ENCODE measurements at places on chromosomes 4 and X.
A peak's percentile ranks its signal among the peaks of the same experiment; 100 is the strongest.

DNA sequence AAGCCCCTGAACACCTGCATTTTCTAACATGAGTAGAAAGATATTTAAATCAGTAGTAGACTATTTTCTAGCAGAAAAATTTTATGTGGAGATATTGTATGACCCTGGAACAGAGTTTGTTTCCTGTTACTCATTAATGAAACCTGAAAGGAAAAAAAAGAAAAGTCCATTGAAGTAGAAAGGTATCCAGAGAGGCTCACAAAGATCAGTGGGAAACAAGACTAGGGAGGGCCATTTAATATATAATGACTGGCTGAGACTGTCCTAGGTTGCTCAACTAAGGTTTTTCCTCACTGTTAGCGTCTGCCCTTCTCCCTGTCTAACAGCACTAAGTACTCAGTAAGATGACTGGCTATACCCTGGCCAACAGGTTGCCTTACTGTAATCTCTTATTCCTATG is 788.6 kb downstream of the GLUD2 start:
- DNase-seq = no peak

DNA sequence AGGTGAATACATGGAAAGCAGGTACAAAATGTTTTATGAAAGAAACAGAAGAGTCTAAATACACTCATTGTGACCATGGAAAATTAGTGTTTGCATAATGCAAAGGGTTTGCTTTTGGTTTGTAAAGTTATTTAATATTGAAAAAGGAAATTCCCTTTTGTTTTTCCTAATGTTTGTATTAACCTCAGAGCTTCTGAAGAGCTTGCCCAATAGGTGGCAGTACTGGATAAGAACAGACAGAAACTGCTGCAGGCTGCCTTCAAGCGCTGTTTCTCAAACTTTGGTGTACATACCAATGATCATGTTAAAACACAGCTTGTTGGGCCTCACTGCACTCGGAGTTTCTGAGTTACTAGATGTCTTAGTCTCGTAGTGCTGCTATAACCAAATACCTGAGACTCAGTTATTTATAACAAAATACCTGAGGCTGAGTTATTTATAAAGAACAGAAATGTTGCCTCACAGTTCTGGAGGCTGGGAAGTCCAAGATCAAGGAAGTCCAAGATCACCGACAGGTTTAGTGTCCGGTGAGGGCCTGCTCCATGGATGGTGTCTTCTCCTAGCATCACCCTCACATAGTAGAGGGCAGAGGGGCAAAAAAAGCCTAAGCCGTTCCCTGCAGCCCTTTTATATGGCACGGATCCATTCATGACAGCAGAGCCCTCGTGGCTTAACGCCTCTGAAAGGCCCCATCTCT is 54.2 kb downstream of the SUPT20HL2 start:
- DNase-seq = peak; percentile 59

DNA sequence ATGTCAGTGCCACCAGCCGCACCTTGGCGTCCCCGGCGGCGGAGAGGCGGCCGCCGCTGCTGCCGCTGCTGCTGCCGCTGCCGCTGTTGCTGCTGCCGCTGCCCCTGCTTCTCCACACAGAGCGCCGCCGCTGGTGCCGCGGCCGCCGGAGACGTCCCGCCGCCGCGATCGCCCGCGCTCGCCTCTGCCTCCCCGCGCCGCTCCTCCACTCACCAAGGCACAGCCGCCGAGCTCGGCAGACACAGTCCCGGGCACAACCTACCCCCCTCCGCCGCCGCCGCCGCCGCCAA is at the start of gene PPP3CA:
Gene PPP3CA (minus strand): TSS at position 260 of the 290 bp plus-strand sequence.
- DNase-seq = no peak

DNA sequence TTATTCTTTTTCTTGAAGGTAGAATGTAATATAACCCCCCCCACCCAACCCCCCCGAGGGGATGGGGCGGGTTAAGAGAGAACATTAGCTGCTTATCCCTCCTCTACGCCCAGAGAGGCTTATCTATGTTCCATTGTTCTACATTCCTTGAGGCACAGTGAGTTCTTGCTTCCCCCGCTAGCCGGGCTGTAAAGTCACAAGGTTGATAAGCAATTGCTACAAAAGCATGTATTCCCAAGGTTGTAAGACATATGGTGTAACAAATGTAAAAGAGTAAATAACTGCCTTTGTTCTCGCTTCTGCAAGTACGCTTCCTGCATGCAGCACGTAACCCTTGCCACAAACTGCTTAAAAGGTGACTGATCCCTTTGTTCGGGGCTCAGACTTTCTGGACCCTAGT is 8.2 kb downstream of the DCAF8L2 start:
- no peak for DNase-seq

DNA sequence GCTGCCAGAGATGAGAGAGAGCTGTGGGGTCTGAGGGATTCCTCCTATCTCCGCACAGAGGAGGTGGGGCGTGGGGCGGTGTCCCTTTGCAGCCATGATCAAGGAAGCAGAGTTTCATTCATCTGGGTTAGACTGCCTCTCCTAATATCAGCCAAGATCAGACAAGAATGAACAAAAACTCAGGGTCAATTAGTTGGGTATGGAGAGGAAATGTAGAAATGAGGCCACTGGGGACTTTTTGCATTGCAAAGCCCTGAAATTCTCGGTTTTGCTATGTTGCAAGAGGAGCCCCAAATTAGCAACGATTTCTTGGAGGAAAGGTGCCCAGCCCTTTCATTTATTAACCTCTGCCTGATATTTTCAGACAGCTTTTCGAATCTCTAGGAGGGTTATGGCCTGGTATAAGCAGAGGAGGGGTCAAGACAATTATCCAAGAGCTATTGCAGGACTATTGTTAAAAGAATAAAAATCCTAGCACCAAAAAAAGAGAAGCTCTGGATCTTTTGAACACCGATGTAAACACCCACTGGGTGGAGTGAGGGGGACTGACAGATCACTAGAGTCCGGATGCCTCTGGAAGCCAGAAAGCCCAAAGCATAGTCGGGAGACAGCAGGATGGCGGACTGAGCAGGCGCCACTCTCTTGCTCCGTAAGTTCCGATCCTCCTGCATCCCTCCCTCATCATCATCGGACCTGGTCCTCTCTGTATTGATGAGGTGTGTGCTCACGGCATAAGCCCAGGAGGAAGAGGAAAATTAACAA is 34.4 kb upstream of the ACSL1 start:
- DNase-seq = peak; percentile 79

GRCh38 chr4:17780501-17781299 is 721 bp downstream of the FAM184B start:
- DNase-seq = no peak

GRCh38 chrX:103012945-103013344 is 51.0 kb downstream of the BEX1 start:
- DNase-seq = no peak

DNA sequence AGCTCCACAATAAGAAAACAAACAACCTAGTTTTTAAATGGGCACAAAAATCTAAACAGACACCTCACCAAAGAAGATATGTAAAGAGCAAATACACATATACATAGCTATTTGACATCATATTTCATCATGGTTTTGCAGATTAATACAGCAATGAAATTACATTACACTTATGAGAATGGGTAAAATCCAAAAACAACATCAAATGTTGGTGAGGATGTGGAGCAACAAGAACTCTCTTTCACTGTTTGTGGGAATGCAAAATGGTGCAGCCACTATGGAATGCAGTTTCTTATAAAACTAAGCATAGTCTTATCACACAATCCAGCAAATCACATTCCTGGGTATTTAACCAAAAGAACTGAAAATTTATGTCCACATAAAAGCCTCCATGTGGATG is 25.0 kb downstream of the TLR6 start:
- no peak for DNase-seq

GRCh38 chrX:69216911-69217310 is 51.7 kb upstream of the PJA1 start:
- no peak for DNase-seq

- no peak for DNase-seq
Observed at GRCh38 chrX:129945131-129945530, 37.3 kb upstream of the BCORL1 start.

- DNase-seq = peak; percentile 90
Observed at GRCh38 chr4:36385951-36386571, 104.6 kb downstream of the DTHD1 start.

GRCh38 chrX:37753384-37753783 is 26.5 kb upstream of the CYBB start:
- DNase-seq = peak; percentile 96

- DNase-seq = no peak
Observed at GRCh38 chr4:7333024-7333780, 101.5 kb downstream of the PSAPL1 start.

- DNase-seq = no peak
Observed at GRCh38 chr4:88866862-88867550, 169.4 kb upstream of the NAP1L5 start.

DNA sequence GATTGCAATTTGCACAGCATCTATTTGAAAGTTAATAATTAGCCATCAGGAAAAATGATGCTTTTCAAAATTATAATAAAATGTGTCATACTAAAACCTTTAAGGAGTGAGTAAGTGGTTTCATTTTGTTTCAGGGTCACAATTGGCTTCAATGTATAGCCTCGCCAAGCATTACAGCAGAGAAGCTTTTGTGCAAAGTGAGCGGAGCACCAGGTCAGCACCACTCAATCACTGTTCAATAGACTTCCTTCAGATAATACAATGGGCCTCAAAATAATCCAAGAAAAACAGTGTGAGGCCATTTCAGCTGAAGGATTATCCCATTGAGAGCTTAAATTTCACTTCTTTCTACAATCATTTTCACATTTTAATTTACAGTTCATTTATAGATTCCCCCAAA is 409.2 kb upstream of the SLIT2 start:
- no peak for DNase-seq

DNA sequence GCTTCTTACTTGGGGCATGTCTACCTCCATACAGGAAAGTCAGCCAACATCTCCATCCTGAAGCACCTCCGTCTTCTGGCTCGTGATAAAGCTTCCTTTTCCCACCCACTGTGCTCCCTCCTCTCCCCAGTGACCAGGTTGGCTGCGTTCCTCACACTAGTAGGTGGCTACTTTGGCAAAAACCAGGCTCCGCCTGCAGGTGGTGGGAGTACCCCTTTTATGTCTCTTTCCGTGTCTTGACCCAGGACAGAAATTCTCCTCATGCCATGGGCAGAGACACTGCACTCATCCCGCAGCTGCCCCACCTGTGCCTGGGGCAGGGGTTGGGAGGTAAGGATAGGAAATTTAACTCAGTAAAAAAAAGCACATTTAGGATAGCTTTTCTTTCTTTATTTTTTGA is 50.9 kb downstream of the ENPP6 start:
- DNase-seq = no peak

DNA sequence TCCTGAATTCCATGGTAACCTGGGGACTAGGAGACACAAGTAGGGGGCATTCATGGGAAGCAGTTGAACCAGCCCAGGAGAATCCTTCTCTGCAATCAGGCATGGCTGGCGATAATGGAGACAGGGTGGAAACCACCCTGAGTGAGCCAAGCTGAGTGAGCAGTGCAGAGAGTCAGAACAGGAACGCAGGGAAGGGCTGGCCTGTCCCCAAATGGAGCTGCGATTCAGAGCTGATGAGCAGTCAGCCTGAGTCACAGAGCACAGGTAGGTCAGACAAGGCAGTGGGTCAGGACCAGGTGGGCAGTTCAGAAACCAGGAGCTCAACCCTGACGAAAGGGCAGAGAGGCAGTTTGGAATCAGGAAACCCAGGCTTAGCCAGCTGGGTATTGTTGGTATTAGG is 129.0 kb downstream of the BTC start:
- no peak for DNase-seq

DNA sequence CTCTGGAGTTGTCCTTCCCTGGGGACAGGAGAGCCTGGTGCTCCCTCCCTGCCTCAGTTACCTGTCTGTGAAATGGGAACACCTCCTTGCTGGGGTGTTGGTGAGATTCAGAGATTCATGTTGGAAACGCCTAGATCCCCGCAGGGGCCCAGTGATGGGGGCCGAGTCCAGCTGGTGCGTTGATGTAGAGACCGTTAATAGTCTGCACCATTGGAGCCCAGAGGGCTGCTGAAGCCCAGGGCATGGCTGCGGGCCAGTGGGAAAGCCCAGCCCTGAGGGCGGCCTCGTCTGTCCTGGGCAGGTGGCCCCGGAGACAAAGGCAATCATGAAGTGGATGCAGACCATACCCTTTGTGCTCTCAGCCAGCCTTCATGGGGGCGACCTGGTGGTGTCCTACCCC is 14.4 kb downstream of the CPZ start:
- no peak for DNase-seq

DNA sequence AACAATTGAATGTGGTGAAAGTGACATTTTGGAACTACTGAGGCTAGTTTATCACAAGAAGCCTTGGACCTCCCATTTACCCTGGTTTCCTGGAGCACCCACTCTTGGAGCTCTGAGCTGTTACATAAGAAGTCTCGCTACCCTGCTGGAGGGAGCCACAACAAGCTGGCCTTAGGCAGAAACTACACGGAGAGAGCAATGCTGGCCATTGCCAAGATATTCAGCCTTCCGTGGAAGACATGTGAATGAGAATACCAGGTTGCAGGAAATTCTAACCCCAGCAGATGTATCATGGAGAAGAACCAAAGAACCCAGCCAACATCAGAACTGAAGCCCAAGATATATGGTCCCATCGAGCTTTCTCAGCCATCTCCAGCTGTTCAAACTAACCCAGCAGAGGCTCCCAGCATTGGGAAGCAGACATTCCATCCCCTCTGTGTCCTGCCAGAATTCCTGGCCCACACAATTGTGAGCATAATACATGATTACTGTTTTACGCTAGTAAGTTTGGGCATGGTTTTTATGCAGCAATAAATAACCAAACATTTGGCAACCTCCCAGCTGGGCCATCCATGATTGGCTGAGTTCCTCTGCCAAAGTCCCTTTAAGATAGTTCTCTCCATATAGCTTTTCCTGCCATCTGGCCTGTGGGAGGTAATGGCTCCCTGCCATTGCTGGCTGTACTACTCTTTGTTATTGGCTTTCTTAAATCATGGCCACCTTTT is 17.9 kb upstream of the PDE5A start:
- DNase-seq = no peak

DNA sequence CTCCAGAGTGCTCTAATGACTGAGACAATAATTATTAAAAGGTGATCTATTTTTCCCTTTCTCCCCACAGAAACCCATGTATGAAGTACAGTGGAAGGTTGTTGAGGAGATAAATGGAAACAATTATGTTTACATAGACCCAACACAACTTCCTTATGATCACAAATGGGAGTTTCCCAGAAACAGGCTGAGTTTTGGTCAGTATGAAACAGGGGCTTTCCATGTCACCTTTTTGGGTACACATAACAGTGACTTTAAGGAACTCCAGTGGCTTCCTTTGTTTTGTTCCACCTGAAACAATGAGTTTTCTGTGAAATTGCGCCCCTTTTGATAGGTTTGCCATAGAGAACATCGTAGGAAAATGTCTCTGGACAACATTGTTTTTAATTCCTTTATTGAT is 69.6 kb downstream of the KIT start:
- no peak for DNase-seq

DNA sequence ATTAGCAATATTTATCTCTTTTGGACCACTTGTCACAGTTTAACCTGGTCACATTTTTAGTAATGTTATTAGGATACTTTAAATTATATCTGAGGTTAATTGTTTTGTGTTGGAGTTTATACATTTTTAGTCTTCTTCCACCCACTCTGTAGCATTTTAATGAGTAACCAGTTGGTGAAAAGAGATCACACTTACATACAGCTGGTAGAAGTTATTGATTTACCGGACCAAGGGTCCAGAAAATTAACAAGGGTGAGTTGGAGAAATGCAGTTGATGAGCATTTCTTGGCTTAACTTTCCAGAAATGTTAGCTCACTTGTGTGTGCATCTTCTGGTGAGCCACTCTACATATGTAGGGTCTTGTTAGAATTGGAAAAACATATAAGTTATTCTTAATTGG is 219.6 kb downstream of the GRXCR1 start:
- DNase-seq = no peak

- DNase-seq = no peak
Observed at GRCh38 chr4:124151031-124151430, 561.5 kb downstream of the ANKRD50 start.
